Osteocyte (in vitro differentiated cells): ENCODE measurements at places on chromosomes 13 and 19. TPM values are rescaled to one million over a fixed set of nuclear protein-coding genes. Genes with fewer than 3 reads are reported as not detected.

DNA sequence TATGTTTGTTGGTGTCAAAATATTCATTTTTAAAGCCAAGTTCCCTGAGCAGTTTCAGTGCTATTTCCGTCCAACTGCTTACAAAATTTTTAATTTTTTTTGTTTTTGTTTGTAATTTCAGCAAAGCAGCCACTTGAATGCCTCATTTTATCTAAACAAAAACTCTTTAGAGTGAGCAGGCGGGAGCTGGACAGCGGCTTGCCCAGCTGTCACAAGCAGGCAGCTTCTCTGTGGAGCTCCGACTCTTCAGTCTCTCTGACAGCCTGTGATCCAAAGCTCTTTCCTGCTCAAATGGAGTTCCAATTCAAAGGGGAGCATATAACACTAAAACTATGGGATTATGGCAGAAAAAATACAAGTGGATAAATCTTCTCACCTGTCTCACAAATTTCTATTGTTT lies 618.3 kb upstream of the PCDH20 start:
- no peak for DNase-seq

DNA sequence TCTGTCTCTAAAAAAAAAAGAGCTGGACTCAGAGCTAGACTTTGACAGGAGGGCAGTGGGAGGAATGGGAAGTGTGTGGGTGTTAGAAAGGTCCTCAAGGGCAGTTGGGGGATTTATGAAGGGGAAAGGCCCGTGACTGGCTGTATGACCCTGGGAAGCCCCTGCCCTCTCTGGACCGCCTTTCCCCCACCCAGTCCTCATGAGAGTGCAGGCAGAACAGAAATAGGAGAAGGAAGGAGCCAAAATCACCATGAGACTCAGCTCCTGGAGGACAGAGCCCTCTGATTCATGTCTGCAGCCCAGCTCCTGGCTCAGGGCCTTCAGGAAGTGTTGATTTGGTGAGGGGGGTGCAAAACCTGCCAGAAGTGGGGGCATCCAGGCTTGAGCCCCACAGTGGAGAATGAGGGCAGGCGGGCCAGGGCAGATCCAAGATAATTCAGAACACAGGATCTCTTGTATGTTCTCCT lies 8.7 kb upstream of the SMG9 start:
- no peak for DNase-seq

- no peak for DNase-seq
Measured at GRCh38 chr13:109412283-109412901, 374.0 kb downstream of the IRS2 start.

GRCh38 chr13:72255908-72256307 lies 388.9 kb upstream of the DACH1 start:
- no peak for DNase-seq

- DNase-seq = peak; percentile 72
Measured at GRCh38 chr19:30159636-30160035, 212.5 kb upstream of the ZNF536 start.

DNA sequence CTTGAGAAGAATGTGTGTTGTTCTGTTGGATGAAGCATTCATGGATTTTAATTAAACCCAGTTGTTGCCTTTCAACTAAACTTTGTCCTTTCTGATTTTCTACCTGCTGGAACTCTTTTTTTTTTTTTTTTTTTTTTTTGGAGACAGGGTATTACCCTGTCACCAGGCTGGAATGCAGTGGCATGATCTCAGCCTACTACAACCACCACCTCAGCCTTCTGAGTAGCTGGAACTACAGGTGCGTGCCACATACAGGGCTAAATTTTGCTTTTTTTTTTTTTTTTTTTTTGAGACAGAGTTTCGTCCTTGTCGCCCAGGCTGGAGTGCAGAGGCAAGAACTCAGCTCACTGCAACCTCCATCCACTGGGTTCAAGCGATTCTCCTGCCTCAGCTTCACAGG lies 6.9 kb downstream of the ZNF791 start:
- DNase-seq = no peak

- no peak for DNase-seq
Measured at GRCh38 chr19:18433735-18434398, 4.1 kb downstream of the ISYNA1 start.

DNA sequence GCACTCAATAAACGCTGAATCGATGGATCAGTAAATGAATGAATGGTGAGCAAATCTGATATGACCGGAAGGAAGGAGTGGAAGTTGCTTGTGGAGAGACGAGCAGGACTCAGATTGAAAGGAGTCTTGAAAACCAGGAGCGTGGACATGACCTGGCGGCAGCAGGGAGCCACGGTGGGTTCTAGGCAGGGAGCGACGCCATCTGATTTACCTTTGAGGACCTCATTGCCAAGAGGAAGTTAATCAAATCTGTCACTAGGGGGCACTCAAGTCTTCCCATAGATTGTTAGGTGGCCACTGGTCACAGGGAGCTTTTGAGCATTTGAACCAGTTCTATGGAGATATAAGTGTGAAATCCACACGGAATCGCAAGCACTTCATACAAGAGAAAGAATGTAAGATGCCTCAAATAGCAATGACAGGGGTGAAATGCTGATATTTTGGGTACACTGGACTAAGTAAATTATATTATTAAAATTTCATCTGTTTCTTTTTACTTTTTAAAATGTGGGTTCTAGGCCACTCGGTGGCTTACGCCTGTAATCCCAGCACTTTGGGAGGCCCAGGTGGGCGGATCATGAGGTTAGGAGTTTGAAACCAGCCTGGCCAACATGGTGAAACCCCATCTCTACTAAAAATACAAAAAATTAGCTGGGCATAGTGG lies 9.2 kb upstream of the FBN3 start:
- no peak for DNase-seq

DNA sequence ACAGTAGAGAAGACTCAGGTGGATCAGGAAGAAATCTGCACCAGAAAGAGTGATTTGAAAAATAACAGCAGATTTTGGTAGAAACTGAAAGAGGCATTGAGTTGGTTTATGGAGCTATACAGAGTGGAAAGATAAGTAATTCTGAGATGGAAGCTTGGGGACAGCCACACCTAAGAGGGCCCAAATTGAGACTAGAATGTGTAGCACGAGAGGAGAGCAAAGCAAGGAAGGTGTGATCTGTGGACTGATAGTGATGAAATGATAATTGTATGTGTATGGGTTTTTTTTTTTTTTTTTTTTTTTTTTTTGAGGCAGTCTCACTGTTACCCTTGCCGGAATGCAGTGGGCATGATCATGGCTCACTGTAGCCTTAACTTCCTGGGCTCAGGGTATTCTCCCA lies 16.3 kb downstream of the SAE1 start:
- DNase-seq = no peak

Gene ATP4A
- total RNA-seq = not detected in 2 replicates

Gene KCNN1
- not detected in 2 replicates for total RNA-seq

Gene SLC6A16
- total RNA-seq = 5.3 and 6.0 TPM in 2 replicates

Gene CLEC17A
- not detected in 2 replicates for total RNA-seq

Gene RNF113B
- not detected in 2 replicates for total RNA-seq

Gene CDC42EP5
- total RNA-seq = 72.4 and 85.4 TPM in 2 replicates

Gene UBE2L5
- total RNA-seq = not detected in 2 replicates

Gene LYPD3
- total RNA-seq = 0.27 TPM in 1 of 2 replicates, not detected in the other

Gene C13orf42
- total RNA-seq = not detected in 2 replicates
